Stimulated activated CD8-positive, alpha-beta memory T cell treated with anti-CD3 and anti-CD28 coated beads, Interleukin-7, amount 100 ng/mL, for 1 hour (primary cell): ENCODE measurements at places on chromosomes 11 and 22.

DNA sequence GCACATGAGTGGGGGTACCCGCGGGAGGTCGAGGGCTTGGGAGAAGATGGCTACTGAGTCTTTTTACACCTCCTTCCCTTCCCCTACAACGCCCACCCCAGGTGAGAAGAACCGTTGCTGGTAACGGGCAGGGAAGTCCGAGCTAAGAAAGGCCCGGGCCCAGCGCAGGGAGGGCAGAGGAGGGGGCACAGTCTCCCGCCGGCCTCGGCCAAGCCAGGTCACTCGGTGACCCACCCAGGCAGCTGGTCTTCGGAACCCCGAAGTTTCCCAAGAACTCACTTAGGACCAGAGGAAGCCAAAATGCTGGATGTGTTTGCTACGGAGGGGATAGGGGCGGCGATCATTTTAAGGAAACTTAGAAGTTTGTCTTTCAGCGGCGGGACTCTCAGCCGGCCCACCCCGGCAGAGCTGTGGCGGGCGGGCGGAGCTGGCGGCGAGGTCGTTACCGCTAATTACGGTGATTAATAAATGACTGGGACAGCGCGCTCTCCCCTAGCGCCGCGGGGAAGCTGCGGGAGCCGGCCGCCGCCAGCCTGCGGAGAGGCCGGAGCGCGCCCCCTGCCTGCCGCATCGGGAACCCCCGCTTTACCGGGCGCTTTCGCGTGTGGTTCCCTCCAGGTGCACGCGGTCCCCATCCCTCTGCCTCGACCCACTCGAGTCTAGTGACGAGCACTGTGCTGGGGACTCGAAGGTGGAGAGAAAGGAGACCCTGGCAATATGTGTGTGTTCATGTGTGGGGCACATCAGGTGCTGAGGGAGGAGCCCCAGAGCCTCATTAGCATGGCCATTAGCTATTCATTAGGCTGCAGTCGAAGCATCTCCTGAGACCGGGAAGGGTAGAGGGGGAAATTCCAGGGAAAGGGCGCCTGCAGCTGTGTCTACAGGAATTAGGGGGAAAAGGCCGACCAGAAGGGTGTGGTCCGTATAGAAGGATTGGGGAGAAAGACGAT is 945 bp downstream of the ROBO3 start:
- DNase-seq: no peak

DNA sequence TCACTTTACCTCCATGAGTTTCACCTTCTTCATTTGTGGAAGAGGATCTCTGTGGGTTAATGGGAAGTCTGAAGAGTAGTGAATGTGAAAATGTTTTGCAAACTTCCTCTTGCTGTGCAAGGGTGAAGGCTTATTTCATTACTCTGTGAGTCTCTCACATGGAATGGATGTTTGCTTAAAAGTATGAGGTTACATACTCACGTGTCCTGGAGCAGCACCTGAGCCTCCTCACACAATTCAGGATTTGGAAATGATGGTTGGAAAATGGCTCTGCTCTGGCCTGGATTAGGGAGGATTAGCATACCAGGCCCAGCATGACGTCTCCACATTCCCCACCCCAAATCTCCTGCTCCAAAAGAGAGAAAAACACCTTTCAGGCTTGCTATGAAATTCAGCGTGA is 4.8 kb downstream of the GRAMD1B start:
- no peak for DNase-seq

- no peak for DNase-seq
Measured at GRCh38 chr11:28269586-28269985, 161.4 kb downstream of the METTL15 start.

DNA sequence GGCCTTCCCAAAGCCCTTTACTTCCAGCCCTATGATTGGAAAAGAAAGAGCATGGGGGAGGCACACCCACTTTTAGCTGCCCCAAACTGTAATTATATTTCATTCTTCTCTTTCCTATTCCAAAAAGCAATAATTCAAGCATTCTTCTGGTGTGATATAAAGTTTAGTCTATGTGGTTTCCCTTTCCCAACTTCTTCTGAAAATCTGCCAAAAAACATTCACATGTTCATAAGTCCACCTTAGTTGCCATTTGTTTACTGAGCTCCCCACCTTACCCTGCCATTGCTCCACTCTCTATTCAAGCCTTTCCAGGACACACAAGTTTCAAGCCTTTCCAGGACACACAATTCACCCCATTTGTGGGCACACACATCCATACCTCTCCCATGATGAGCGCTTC is 111.6 kb upstream of the BMAL1 start:
- no peak for DNase-seq

DNA sequence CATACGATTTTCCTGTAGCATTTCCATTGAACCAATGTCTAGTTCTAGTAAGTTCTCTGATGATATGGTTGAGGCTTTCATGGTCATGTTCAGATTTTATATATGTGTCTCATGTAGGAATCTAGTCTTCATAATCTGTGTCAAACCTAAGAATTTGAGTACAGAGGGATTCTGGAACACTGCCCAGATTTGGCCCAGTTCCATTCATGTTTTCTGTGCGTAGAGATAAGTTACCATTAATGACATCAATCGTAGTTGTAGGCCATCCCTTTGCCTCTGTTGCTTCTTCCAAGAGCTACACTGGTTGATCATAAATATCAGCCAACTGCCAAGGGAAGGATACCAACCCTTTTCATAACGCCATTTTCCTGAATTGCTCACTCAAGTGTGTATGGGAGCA is 23.3 kb downstream of the ST3GAL4 start:
- no peak for DNase-seq

DNA sequence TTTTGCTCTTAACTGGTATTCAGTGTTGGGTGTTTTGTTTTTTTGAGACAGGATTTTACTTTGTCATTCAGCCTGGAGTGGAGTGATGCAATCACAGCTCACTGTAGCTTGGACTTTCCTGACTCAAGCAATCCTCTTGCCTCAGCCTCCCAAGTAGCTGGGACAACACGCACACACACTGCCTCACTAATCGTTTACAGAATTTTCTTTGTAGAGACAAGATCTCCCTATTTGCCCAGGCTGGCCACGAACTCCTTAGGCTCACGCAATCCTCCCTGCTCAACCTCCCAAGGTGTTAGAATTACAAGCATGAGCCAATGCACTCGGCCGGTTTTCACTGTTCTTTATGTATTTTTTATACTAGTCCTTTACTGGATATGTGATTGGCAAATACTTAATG is 51.0 kb upstream of the IGLL5 start:
- DNase-seq: no peak

- no peak for DNase-seq
Measured at GRCh38 chr22:40279017-40279416, 67.3 kb upstream of the ADSL start.

DNA sequence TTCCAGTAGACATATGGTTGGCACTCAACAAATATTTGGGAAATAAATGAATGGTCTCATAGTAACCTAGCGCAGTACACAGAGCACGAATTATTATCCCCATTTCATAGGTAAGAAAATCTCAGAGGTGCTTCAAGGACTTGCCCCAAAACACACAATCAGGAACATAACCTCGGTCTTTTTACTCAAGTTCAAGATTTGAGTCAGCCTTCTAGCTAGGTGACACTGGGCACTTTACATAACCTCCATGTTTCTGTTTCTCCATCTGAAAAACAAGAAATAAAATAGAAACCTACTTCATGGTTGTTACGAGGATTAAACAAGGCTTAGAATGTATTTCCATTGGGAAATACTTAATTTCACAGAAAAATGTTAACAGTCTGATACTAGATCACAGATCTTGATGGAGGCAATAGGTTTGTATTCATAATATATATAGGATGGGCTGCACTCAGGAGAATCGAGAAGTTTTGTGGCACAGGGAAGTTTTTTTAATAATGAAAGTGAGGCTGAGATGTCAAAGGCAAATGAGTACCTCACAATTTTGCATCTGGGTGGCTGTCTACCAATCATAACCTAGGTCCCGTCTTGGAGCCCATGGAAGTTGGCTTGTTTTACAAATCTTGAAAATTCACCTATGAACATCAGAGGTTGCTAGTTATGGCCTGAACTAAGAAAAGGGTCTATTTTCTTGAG is 147.4 kb upstream of the ZC3H12C start:
- no peak for DNase-seq

DNA sequence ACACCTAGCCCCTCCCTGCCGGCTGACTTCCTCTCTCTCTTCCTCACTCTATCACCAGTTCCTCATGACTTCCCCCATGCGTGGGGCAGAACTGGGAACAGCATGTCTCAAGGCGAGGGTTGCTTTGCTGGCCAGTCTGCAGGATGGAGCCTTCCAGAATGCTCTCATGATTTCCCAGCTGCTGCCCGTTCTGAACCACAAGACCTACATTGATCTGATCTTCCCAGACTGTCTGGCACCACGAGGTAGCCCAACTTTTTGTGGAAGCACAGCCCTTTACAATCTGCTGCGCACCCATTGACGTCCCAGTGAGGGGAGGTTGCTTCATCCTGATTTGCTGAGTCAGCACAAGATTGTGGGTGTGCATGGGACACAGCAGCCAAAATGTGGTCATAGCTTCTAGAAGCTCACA is 8.6 kb downstream of the TCN2 start:
- DNase-seq: no peak

GRCh38 chr11:123181075-123181474 is 14.0 kb downstream of the CLMP start:
- no peak for DNase-seq

- no peak for DNase-seq
Measured at GRCh38 chr22:40684728-40685127, 5.4 kb downstream of the MCHR1 start.

GRCh38 chr11:87020764-87021365 is 16.9 kb upstream of the TMEM135 start:
- DNase-seq: no peak

DNA sequence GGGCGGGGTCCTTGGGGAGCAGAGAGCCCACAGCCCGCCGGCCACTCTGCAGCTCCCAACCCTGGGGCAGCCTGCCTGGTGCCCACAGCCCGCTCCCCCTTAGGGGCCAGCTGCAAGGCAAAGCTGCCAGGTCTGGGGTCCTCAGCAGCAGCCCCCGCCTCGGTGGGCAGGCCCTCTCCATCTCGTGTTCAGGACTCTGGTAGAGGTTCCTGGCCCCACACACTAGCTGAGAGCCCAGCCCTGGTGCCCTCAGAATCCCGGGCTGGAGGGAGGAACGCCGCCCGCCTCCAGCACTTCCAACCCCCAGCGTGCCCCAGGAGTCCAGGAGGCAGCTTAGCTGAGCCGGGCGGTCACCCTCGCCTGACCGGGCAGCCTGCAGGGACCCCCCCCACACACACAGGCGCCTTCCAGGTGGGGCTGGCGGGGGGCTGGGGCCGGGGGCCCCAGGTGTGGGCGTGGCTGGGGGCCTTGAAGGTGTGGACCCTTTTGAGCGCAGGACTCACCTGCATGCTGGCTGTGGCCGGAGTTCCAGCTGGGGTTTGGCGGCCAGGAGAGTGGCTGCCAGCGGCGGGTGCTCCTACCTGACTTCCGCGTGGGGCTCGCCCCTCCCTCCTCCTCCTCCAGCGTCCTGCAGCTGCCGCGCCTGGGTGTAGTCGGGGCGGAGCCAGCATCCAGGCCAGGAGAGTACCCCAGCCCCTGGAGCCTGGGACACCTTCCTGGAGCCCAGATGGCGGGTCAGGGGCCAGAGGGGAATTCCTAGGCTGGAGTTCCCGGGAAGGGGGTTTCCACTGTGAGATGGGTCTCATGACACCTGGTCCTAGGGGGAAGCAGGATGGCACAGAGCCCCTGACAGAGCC is at the start of gene ANO9:
Gene ANO9, minus strand, starts transcription at position 594 of the 857 bp plus-strand sequence. Its CDS starts 85 bp downstream, at position 509.
- DNase-seq: no peak

GRCh38 chr11:106989078-106989455 is 29.2 kb downstream of the GUCY1A2 start:
- DNase-seq: no peak

GRCh38 chr22:20384865-20385264 is 9.1 kb upstream of the ZNF74 start:
- no peak for DNase-seq

DNA sequence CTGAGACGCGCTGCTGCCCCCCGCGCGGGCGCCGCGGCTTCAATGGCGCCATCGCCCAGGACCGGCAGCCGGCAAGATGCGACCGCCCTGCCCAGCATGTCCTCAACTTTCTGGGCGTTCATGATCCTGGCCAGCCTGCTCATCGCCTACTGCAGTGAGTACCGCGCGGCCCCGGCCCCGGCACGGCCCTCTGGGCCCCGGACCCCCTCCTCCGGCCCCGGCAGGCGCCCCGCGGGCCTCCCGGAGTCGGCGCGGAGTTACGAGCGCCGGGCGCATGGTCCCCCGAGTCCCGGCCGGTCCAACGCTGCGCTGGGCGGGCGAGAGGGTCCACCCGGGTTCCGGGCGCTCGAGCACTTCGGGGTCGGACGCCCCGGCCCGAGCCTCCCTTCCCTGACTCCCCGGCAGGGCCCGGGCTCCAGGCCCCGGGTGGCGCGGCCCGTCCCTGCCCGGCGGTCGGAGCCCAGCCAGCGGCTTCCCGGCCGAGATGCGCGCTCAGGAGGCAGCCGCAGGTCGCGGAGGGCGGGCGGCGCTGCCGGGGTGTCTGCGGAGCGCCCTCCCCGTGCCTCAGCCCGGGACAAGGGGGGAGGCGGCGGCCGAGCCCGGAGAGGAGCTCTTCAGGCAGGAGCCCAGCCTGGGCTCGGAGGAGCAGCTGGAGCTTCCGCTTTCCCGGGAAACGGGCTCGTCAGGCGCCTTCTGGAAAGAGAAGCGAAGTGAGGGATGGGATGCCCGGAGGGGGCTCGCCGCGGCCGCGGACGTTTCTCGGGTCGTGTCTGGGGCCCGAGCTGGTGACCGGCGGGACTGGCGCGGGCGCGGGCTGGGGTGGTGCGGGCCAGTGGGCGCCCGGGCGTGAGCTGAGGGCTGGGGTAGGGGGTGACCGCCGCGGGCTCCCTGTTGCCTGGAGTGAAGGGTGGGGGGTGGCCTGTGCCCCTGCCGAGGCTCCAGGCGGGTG is 1337.8 kb downstream of the BRD1 start:
- DNase-seq: no peak
